M059J (cell line): ENCODE measurements at places on chromosomes 11 and 22. TPM values are rescaled to one million over a fixed set of nuclear protein-coding genes. Genes with fewer than 3 reads are reported as not detected.

DNA sequence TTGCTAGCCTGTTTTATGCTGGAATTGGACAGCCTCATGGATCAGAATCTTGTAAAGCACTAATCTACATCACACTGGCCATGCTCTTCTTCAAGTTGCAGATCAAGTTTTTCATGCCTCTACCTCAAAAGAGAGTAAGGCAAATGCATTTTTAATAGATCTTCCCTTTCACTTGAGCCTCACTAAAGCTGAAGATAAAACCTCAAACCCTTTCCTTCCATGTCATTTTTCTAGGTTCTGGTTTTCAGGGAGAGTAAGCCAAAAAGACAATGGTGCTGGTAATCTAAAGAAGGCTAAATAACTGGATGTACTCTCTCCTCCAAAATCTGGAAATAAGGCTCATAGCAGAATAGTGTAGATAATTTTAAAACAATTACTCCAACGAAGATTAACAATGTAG lies 28.3 kb downstream of the POU2AF1 start:
- DNase-seq: no peak

DNA sequence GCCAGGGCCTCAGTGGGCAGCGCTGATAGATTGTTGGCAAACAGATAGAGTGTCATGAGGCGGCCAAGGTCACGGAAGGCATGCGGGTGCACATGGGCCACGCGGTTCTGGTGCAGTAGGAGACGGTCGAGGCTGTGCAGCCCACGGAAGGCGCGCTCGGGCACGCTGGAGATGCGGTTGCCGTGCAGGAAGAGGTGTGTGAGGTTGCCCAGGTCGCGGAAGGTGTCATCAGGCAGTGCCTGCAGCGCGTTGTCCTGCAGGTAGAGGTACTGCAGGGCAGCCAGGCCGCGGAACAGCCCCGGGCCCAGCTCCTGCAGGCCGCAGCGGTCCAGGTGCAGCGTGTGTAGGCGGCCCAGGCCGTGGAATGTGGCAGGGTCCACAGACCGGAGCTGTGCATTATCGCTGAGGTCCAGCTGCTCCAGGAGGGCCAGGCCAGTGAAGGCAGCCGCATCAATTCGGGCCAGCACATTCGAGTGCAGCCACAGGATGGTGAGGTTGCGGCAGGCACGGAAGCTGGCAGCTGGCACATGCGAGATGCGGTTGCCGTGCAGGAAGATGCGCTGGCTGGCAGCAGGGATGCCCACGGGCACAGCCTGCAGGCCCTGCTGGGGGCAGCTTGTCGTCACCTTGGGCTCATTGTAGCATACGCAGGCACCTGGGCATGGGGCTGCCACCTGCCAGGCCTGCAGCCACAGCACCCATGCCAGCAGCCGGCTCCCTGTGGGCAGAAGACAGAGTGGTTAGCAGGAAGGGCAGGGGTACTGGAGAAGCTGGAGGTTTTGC lies 25.5 kb downstream of the RTN4R start:
- no peak for DNase-seq

DNA sequence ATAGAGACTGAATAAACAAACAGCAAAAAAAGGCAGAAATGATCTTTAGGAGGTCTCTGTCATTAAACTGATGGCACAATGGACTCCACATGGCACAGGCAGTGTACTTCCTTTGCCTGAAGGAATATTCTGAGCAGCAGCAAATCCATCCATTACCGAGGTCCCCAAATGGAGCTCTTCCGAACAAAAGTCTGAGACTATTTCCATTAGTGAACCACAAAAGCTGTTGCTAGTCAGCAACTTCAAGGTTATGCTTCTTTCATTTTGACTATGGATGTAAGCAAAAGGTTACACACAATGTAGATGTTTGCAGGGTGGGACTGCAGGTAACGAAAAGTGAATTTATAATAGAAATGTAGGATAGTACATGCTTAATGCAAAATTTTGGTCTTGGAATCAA lies 14.5 kb downstream of the NARS2 start:
- no peak for DNase-seq

GRCh38 chr22:37517826-37518450 lies 1.3 kb downstream of the CARD10 start:
- DNase-seq: no peak

DNA sequence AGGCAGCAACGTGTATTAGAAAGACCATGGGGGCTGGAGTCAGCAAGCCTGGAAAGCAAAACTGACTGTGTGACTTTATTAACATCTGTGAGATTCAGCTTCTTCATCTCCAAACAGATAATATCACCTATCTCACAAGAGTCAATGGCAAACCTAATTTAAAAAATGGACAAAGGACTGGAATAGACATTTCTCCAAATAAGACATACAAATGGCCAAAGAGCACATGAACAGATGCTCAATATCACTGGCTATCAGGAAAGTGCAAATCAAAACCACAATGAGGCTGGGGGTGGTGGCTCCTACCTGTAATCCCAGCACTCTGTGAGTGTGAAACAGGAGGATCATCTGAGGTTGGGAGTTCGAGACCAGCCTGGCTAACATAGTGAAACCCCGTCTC lies 69.6 kb downstream of the CLPB start:
- no peak for DNase-seq

GRCh38 chr11:61337706-61338470 lies 4.9 kb downstream of the TKFC start:
- no peak for DNase-seq

- DNase-seq: no peak
Observed at GRCh38 chr22:25410849-25411248, 153.6 kb upstream of the GRK3 start.

DNA sequence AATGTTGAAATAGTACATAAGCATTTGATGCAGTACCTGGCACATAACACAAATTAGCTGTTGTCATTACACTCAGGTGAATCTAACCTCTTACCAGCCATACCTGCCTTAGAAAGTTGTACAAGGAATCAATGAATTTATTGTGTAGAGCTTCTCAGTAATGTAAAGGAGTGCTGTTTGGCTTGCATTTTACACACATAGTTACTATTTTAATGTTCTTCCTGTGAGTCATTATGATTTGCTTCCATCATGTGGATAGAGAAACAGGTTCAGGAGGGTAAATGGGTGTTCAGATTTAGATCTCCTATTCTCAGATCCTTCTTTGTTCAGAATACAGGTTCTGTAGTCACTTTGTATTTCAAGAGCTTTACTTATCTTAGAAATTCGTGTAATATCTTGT lies 27.6 kb upstream of the RCE1 start:
- DNase-seq: peak; percentile 16

The OR10A2 gene
- total RNA-seq: not detected in 2 replicates

The ELFN2 gene
- total RNA-seq: 0.76 and 3.1 TPM in 2 replicates

The C11orf16 gene
- total RNA-seq: not detected in 2 replicates

- DNase-seq: no peak
Observed at GRCh38 chr11:110336054-110336453, 39.6 kb upstream of the RDX start.

- peak; percentile 49 for DNase-seq
Observed at GRCh38 chr11:1546536-1547466, 25.3 kb downstream of the DUSP8 start.

DNA sequence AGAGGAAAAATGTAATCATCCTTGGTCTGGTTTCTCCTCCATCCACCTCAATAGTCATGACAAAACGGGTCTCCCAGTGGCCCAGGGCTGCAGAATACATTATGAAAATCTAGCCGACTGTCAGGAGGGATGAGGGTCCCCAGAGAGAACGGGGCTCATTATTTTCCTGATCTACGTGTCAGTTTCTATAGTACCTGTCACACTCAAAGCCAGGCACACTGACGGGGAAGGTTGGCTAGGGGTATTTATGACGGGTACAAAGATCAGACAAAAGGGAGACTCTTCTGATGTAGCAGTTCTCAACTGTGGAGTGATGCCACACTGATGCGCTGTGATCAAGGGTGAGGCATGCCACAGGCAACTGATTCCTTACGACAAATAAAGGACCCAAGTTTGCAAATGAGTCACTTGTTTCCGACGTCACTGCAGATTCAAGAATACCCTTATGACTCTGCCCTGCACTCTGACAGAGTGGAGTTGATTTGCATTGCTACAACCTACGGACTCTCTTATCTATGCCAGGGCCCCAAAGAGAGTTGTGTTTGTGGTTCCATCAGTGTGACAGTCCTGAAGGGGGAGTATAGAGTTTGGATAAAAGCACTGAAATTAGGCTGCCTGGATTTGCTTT lies 188.2 kb upstream of the TBCEL start:
- DNase-seq: no peak

GRCh38 chr11:6298605-6299004 lies 21.7 kb downstream of the CAVIN3 start:
- peak; percentile 55 for DNase-seq

DNA sequence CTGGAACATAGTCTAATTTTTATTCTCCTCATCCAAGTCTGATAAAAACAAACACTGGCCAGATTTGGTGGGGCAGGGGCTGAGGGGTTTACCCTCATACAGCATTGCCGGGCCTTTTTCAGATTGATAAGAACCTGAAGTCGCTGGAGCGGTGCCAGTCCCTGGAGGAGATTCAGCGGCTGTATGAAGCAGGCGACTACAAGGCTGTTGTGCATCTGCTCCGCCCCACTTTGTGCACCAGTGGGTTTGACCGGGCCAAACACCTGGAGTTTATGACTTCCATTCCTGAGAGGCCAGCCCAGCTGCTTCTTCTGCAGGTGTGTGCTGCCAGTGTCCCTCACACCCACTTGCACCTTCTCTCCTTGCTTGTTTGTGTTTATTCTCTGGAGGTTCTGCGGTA lies 55.8 kb downstream of the CABIN1 start:
- no peak for DNase-seq

The CD3D gene
- not detected in 2 replicates for total RNA-seq

The OR52A1 gene
- total RNA-seq: not detected in 2 replicates
